Common myeloid progenitor, CD34-positive (primary cell): ENCODE measurements at places on chromosomes 1 and 21.
A peak's percentile ranks its signal among the peaks of the same experiment; 100 is the strongest.

DNA sequence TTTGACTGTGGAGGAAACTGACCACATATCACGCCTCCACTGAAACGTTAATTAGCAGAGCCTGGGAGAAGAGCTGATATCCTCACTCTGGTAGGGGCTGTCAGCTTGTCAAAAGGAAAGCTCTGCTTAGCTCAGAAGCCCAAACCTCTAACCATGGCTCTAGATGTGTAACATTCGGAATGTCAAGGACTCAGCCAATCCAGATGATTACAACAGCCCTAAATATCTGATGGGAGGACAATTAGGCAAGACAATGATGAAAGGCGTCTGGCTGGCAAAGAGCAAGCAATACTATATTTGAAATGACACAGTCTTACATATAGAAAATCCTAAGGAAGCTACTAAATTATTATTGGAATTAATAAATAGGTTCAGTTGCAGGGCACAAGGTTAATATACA lies 45.7 kb upstream of the COX20 start:
- no peak for DNase-seq

GRCh38 chr1:226639631-226640061 lies 91.1 kb downstream of the STUM start:
- DNase-seq: no peak

GRCh38 chr1:192493584-192493983 lies 82.0 kb upstream of the RGS1 start:
- DNase-seq: no peak

DNA sequence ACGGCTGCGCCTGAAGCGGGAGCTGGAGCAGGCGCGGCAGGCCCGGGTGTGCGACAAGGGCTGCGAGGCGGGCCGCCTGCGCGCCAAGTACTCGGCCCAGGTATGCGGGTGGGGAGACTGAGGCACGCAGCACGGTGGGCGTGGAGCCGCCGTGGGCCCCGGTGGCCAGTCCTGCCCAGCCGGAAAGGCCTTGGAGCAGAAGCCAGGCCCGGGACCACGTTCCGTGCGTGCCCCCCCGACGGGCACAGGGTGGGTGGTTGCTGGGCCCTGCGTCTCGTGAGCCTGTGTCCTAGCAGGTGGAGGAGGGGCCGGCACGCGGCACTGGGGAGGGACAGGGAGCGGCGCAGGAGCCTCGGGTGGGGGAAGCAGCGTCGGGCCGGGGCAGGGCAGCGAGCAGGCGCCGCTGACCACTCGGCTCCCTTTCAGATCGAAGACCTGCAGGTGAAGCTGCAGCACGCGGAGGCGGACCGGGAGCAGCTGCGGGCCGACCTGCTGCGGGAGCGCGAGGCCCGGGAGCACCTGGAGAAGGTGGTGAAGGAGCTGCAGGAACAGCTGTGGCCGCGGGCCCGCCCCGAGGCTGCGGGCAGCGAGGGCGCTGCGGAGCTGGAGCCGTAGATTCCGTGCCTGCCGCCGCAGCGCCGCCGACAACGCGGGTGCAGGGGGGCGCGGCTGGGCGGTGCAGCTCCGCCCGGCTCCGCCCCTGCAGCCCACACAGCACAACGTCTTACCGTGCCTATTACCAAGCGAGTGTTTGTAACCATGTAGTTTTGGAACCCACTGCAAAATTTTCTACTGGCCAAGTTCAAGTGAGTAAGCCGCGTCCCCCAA lies 78.2 kb downstream of the SKI start:
- no peak for DNase-seq

GRCh38 chr21:26366781-26367180 lies 196.2 kb upstream of the APP start:
- no peak for DNase-seq

DNA sequence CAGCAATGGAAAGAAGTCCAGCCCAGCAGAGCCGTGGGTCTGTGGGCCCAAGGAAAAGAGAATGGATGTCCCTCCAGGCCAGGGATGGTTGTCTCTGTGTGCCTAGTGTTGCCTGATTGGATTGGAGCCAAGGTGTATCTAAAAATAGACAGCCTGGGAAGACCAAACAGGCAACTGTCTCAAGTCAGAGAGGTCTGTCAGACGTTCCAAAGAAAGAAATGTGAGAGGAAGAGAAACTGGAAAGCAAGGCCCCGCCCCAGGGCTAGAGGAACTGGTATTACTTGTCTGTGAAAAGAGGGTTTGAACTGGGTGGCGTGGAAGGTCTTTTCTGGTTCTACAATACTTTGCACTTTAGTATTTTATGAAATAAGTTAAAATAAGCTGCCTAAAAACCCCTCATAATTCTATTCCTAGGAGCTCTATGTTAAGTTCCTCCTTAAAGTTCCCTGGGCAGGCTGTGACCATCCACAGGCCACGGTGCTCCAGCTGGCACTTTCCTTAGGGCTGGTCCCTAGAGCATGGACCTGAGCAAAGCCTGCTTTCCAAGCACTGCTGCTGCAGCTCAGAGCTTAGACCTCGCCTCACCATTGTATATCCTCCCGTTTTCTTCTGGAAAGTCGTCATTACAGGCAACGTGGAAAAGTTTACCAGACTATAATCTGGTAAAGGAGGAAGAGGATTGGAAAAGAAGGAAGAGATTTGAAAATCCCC lies 151.6 kb downstream of the DISC1 start:
- no peak for DNase-seq

- DNase-seq: no peak
Observed at GRCh38 chr1:211348547-211348946, 21.9 kb downstream of the TRAF5 start.

DNA sequence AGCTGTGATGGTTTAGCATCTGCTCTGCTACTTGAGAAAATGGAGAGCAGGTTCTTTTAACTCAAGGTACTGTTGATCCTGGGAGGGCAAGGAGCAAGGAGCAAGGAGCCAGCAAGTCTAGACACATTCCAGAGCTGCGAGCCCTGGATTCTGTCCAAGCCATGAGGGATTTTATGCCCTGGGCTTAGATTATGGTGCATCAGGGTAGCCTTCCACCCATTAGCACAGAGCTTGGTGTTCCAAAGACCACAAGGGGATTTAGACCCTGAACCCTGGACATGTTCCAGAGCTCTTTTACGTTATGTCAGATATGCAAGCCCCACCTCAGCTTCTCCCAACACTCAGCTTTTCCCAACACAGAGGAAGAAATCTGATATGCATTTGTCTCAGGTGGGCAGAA lies 2.0 kb upstream of the OR14I1 start:
- no peak for DNase-seq

DNA sequence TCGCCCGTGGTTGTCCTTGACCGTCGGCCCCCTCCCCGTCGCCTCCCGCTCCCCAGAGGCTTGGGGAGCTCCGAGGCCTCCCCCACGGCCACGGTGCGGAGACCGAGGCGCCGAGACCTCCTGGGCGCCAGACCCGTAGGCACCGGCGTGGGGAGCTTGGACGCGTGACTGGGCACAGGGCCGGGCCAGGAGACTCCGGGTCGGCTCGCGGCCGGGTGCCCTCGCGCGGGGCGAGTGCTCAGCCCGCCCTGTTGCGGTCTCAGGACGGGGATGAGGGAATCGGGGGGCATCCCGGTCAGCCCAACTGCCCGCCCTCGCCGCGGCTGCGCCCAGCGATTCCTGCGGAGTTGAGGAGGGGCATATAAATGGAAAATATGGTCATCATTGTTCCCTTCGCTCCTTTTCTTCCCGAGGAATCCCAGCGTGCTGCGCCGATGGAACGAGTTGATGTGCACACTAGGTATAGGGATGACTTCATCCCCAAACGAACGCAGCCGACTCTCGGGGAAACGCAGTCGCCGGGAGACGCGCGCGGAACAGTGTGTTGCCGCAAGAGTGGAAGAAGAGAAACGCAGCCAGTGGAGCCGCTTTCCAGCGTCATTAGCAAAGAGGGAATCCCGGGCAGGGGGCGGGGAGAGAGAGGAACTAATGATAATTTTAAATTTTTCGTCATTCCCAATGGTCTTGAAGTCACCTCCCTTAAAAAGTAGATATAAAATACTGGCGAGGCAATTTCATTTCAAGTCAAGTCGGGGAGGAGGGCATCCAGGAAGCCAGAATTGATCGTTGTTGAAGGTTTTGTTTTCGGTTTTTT lies 747 bp upstream of the ENAH start:
- no peak for DNase-seq

GRCh38 chr1:48006264-48006663 lies 9.1 kb upstream of the TRABD2B start:
- DNase-seq: no peak

- no peak for DNase-seq
Observed at GRCh38 chr1:197435224-197435623, 167.2 kb downstream of the CRB1 start.

DNA sequence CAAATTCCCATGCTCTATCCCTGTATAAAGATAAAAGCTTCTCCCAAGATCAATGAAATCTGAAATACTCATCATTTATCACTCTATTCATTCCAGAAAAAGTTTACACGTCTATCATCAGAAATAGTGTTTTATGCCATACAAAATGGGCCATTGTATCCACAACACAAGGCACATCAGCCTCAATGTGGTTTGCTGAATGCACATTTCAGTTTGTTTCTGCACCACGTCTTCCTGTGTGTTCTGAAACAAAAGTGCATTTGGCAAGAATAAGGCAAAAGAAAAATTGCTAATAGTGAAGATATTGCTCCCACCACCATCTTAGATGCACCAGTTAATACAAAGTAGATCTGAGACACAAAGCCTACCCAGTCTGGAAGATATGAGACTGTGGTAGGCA lies 89.6 kb upstream of the ETS2 start:
- DNase-seq: no peak

DNA sequence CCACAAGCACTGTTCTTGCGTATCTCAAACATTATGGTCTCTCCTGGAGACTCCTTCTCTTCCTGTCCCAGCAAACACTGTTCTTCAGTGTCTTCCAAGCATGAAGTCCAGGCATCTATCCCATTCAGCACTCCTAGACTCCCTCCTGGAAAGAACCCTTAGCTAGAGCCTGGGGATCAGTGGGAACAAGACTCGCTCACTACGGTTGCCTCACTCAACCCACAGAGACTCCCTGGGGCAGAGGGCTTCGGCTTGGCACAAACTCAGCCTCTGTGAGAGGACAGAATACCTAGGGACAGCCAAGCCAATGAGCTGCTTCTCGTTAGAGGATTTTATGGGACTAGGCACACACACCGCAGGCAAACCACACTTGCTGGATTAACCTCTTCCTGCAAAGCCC lies 86.5 kb upstream of the IPO9 start:
- no peak for DNase-seq

DNA sequence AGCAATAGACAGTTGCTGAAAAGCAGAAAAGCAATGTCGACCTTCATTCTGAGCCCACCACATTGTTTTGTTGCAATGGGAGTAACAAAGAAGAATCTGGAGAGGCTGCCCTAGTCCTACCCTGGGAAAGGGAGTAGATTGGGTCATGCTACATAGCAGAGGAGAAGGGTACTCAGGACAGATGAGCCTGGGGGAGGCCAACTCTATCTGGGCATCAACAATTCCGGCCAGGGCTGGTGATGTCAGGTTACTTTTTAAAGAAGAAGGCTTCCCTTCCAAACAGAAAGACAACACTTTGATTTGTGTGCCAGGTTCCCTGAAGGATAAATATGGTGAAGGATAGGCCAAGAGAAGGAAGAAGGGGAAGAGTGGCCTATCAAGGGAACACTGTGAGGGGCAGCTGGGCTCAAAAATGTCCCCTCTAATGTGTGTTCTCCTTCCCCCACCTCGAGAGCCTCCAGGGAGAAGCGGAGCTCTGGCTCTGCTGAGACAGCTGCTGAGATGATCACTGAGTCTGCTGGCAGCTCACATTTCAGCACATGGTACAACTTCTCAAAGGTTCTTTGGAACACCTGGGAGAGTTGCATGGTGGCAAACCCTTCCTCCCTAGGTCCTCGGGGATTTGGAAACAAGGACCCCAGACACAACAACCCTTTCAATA lies 3.2 kb upstream of the ADIPOR1 start:
- no peak for DNase-seq

DNA sequence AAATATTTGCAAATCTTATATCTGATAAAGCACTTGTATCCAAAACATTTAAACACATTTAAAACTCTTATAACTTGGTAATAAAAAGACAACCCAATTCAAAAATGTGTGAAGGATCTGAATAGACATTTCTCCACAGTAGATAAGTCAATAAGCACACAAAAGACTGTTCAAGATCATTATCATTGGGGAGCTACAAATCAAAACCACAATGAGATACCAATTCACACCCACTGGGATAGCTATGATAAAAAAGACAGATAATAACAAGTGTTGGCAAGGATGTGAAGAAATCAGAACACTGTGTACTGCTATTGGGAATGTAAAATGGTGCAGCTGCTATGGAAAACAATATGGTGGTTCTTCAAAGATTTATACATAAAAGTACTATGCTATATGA lies 5.1 kb upstream of the LIN9 start:
- DNase-seq: no peak

GRCh38 chr1:214264196-214264595 lies 16.8 kb upstream of the SMYD2 start:
- DNase-seq: no peak

- DNase-seq: no peak
Observed at GRCh38 chr1:69409731-69410456, 157.8 kb upstream of the LRRC7 start.

DNA sequence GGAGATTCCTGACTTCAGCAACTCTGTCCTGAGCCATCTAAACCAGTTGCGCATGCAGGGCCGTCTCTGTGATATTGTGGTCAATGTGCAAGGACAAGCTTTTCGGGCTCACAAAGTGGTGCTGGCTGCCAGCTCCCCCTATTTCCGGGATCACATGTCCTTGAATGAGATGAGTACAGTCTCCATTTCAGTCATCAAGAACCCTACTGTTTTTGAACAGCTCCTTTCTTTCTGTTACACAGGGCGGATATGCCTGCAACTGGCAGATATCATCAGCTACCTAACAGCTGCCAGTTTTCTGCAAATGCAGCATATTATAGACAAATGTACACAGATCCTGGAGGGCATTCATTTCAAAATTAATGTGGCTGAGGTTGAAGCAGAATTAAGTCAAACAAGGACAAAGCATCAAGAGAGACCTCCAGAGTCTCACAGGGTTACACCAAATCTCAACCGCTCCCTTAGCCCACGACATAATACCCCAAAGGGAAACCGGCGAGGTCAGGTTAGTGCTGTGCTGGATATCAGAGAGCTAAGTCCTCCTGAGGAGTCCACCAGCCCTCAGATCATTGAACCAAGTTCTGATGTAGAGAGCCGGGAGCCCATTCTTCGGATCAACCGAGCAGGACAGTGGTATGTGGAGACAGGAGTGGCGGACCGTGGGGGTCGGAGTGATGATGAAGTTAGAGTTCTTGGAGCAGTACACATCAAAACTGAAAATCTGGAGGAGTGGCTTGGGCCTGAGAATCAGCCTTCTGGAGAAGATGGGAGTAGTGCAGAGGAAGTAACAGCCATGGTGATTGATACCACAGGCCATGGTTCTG lies 2.3 kb downstream of the ZBTB37 start:
- peak; percentile 89 for DNase-seq
